DMS 273 treated with DMSO at 0.1 percent for 48 hours (cell line): ENCODE measurements at places on chromosomes 3 and 15.

GRCh38 chr3:13858768-13859520, 20.9 kb downstream of the WNT7A start:
- DNase-seq = no peak

DNA sequence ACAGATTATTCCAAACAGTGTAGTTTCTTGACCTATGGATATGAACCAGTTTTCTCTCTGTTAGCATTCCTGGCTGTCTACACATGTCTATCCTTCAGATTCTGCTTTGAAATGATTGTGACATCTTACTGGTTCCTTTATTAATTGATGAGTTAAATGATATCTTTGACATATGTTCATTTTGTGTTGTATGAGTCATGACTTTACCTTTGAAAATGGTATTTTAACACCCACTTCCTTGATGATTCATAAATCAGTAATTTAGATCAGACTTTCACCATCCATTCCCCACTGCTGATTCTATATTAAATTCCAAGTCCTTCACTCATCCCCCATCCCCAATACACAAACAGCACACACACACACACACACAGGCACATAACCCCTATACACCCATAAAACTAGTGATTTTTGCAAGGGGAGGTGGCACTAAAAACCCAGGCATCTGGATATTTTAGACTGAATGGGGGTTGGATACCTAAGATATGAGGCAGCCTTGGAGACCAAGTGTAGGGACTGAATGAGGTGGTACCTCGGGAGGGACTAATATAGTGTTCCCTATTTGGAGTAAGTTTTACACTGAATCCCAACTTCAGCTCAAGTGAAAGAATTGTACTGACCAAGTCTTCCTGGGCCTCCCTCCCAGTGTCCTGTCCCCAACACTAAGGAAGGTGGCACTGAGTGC, 9.7 kb downstream of the CCK start:
- DNase-seq = no peak

- DNase-seq = no peak
These were observed 453.2 kb downstream of the EPHB1 start for GRCh38 chr3:135248213-135248612.

GRCh38 chr3:180319461-180319860, 282.5 kb upstream of the TTC14 start:
- DNase-seq = no peak

DNA sequence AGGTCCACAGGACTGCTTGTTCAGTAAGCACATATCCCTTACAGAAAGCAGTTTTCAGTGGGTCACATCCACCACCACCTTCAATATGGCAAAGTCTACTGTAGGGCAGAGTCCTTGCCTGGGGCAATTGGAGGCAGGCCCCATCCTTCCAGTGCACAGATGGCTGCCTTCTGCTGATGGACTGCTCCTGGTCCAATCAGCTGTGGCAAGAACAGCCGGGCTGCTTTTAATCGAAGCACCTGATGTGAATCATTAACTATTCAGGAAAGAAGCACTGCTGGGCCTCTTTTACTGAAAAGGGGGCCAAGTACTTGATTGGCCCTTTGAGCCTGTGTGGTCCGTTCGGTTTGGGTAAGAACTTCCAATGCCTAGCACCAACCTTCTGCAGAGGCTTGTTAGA, 24.4 kb downstream of the LARS2 start:
- DNase-seq = no peak

- no peak for DNase-seq
These were observed 25.0 kb downstream of the GLB1 start for GRCh38 chr3:33071946-33072345.

GRCh38 chr3:49492969-49493368, 22.9 kb downstream of the DAG1 start:
- DNase-seq = no peak

GRCh38 chr15:77518458-77518857, 97.8 kb downstream of the HMG20A start:
- DNase-seq = no peak

GRCh38 chr3:16506884-16507577, 6.5 kb downstream of the RFTN1 start:
- DNase-seq = no peak

GRCh38 chr3:11718637-11719405, 75.1 kb upstream of the VGLL4 start:
- peak; percentile 52 for DNase-seq

DNA sequence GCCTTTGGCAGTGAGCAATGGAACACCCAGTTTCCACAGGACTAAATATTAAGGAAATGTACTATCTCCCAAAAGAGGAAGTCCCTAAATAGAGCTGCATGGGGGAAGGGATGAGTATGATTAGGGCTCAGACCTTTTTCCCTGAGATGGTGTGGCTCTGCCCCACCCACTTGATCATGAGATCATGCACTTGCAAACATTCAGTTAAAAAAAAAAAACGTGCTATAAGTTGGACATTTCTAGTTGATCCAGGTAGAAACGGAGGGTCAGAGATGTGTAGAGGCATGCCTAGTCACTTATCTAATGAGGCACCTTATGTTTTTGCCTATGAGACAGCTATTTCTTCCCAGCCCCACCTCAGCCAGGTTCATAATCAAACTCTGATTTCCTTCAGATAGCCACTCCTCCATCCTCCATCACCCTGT, 24.5 kb upstream of the SSR3 start:
- DNase-seq = no peak
